ENCODE measurements at places on chromosomes 1 and 21.
A peak's percentile ranks its signal among the peaks of the same experiment; 100 is the strongest.

DNA sequence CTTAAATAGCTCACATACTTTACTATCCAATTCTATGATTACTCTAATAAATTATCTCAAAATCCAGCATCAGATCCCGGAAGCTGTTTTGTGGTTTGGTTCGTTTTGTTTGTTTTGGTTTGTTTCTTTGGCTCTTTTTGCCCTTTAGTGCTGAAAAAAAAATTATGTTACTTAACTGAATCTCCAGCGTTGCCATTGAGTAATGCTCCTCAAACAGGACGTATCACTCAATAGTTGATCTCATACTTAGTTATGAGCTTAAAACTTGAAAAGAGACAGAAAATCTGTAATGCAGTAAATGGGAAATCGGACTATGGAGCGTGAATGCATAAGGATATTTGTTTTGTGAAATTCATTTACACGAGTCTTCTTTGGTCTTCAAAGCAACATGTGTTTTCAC lies 533.8 kb upstream of the TMPRSS15 start:
- DNase-seq, result no peak

DNA sequence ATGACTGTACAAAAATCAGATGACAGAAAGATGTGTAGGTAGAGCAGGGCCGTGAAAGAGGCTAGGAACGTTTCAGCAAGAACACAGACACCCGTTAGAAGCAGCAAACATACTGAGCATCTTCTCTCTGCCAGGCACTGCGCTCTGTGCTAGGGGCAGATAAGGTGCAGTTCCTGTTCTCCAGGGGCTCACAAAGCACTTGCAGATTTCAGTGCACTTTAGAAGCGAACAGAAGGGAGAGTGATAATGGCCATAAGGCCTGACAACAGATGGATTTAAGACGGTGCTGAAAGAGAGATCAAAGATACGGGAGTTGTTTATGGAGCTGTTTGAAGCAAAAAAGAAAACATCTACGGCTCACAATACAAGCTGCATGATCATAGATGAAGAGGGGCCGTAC lies 200.3 kb upstream of the FOXD3 start:
- no peak for DNase-seq

DNA sequence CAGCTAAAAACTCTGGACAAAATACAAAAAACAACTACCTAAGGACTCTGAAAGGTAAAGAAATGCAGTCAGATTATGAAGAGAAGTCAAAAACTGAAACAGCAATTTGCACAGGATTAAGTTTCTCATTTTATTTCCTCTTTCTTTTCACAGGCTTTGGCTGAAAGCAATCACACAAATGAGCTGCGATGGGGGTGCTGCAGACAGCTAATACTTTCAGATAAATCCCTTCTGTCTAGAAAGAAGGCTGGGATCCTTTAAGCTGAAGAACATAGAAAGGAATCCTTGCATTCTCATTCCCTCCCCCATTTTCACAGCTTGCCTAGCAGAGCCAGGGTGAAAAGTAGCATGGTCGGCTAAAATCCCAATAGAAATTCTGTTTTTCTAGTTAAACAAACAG lies 32.0 kb upstream of the PRDX6 start:
- no peak for DNase-seq

DNA sequence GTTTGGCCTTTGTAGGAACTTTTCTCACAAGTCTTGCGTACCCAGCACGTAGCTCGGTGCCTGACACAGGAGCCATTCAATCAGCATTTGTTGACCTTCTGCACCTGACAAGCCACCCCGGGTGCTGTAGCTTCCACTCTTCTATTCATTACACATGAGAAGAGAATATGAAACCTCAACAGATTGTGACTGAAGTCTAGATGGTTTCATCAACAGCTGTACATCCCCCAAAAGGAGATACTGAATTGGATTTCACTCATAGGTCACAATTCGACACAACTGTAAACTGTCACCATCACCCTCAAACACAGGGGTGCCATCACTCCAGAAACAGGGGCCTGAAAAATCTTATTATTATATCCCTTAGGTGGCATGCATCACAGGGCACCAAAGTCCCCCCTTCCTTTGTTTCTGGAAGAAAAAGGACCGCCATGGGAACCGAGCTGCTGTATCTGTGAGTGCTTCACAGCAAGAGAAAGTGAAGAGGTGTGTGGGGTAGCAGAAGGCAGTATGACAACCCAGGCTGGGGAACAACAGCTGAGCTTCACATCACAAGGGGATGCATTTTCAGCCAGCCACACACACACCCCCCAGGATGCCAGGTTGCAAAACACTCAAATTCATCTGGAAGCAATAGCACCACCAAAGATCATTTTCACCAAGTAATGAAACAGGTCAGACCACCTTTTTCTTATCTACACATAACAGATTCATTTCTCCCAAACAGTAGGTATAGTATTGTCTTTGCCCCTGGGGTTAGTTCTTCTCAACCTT lies 225.7 kb downstream of the TOMM20 start:
- DNase-seq, result no peak

GRCh38 chr21:41064334-41064791 lies 103.6 kb upstream of the BACE2 start:
- peak; percentile 32 for DNase-seq

- DNase-seq, result no peak
These were observed 18.9 kb downstream of the SLC16A1 start for GRCh38 chr1:112937070-112937469.

DNA sequence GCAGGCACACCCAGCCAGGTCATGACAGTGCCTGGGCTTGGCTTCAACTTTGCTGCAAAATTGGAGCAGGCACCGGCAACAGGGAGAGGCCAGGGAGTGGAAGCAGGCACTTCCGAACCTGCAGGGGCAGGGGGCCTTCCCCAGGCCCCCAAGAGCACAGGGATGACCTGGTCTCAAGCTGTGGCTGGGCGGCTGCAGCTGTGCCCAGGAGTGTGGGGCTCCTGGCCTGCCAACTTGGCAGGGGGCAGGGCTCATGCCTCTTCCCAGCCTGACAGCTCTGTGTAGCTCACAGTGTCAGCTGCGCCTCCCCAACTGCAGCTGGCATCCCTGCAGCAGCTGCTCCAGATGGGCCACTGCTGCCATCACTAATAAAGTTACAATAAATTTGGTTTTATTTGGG lies 51.5 kb upstream of the SCYL3 start:
- DNase-seq, result peak; percentile 72

DNA sequence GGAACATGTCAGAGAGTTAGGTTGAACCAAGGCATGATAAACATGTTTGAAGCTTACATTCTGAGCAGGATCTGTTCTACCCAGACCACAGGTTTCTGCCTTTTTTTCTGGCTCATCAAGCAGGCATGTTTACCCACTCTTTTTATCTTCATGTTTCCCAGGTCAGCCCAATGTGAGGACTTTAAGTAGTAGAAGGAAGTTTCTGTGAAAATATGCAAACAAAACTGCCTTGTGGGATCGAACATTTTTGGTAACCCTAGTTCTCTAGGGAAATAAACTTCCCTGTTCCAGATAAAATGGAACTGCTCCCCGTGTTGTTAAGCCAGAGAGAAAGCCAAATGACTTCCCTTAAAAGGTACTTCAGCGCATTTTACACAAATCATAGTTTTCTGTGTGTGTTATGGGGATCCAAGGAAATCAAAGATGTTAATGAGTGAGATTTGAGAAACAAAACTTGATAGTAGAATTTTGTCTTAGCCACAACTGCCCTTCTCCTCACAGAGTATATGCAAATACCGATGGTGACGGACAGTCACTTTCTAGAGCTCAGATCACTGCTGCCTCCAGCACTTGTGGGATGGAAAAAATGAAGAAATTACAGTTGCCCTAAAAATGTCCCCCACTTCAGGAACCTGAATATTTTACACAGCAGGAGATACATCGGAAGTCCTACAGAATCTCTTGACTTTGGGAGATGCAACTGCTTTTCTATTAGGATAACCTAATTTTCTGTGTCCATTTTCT lies 765 bp upstream of the HIPK1 start:
- DNase-seq, result no peak

GRCh38 chr1:42876009-42876408 lies 29.6 kb downstream of the ZNF691 start:
- no peak for DNase-seq

- no peak for DNase-seq
These were observed 17.0 kb upstream of the BSDC1 start for GRCh38 chr1:32411261-32411660.

- no peak for DNase-seq
These were observed 49.5 kb upstream of the ACOT11 start for GRCh38 chr1:54498383-54499096.

- DNase-seq, result no peak
These were observed 426.8 kb downstream of the ADGRL2 start for GRCh38 chr1:82227306-82228095.

- DNase-seq, result no peak
These were observed 66.8 kb downstream of the ACBD6 start for GRCh38 chr1:180435566-180435965.

GRCh38 chr1:167068761-167069160 lies 21.4 kb downstream of the GPA33 start:
- DNase-seq, result no peak

GRCh38 chr1:56797065-56797685 lies 22.0 kb downstream of the FYB2 start:
- no peak for DNase-seq

- no peak for DNase-seq
These were observed 512.5 kb upstream of the LRRC7 start for GRCh38 chr1:69055194-69055593.

DNA sequence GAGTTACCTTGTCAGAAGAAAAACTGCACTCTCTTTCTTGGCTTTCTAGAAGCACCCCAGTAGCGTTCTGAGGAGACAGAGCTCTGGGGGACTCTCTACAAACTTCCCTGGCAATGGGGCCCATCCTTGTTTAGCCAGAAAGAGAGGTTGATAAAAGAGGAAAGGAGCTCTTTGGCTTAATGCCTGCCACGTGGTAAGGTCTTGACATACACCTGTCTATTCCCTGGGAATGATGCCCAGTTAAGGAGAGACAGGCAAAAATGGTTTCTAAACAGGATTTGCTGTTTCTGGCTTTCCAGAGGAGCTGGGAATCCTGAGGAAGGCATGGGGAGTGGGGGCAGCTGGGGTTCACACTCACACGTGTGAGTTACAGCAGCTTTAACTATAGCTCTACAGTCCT lies 30.2 kb upstream of the IL20 start:
- no peak for DNase-seq

DNA sequence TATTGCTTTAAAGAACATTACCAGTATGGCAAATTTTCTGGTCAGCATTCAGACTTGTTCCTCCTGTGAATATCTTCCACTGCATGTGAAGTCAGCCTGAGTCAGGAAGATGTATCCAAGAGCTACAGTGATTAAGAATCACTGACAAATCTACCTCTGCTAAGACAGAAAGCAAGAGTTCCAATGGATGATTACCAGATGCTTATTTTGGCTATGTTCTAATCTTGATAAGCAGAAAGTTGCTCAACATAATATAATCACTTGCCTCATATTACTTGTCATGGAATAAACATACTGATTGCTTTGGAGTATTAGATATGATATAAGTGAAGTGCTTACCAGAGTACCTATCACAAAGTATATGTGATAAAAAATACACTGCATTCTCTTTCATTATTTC lies 738.1 kb downstream of the ADGRL2 start:
- no peak for DNase-seq

- no peak for DNase-seq
These were observed 22.3 kb downstream of the WLS start for GRCh38 chr1:68210027-68210426.

DNA sequence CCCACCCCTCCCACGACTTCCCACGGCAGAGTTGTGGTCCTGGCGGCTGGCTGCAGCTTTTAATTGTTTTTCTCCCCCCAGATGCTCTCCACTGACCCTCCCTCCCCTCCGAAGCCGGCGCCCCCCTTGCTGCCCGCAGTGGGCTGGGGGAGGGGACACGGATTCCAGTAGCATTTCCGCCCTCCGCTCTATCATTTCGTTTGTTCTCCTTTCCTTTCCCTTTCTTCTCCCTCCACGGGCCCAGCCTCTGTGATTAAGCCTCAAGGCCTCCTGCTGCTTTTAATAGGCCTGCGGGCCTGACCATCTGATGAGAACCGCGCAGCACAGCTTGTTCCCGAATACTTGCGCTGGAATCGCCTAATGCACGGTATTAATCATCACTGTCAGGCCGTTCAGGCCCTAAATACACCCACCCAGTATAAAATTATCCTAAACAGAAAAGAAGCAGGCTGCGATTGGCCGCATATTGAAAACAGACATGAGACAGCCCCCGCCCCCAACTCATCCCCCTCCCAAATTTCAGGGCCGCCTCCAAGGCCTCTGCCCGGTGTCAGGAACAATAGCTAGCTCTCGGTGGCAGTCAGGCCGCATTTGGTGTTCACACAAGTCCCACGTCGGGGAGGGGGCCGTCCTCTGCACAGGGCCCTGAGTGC lies 102.0 kb upstream of the ARHGEF16 start:
- DNase-seq, result no peak

- no peak for DNase-seq
These were observed 19.4 kb downstream of the RPS6KC1 start for GRCh38 chr1:213070406-213070805.

GRCh38 chr1:159040206-159040605 lies 30.5 kb downstream of the IFI16 start:
- DNase-seq, result no peak

DNA sequence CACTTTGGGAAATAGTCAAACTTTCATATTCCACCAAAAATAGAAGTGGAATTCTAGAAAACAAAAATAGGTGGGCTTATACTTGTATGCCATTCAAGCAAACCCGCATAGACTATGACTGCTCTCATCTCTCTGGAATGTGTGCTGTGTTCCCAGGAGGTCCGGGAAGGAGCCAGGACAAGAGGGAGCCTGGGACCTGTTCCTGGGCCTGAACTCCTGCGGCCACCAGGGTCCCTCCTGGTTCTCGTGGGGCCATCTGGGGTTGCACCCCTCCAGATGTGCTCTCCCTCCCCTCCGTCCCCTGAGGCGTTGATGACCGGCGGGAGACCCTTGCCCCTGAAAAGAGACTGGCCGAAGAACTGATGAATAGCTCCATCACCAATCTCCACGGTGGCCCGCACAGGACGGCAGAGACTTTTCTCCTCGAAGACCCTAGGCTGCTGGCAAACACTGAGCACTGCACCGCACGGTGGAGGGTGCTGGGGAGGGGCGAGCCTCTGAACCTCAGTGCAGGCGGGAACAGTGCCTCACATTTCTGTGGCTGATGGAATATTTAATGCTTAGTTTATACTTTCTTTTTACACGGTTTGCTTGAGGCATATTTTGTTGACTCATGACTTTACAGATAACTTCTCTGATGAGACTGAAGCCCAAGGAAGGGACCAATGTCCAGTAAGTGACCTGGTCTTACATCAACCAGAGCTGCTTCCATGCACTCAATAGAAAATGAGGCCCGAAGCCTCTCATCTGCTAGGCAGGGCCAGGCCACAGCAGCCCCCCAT lies 9.6 kb upstream of the ADARB1 start:
- DNase-seq, result no peak

DNA sequence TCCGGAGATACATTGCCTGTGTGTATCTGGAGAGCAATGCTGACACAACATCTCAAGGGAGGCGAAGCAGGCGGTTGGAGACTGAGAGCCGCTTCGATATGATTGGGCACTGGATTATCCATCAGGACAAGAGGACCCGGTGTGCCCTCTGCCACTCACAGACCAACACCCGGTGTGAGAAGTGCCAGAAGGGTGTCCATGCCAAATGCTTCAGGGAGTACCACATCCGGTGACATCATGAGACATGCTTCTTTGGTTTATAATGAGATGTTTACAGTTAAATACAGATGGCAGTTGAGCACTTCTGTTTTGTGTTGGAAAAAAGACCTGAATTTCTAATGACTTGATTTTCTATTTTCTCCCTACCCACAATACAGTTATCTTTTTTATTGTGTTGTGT lies 12.1 kb downstream of the PGBD2 start:
- DNase-seq, result no peak

GRCh38 chr21:25350056-25350455 lies 257.2 kb downstream of the MRPL39 start:
- no peak for DNase-seq

GRCh38 chr1:14415396-14415795 lies 183.1 kb upstream of the KAZN start:
- DNase-seq, result no peak
